Activated naive CD8-positive, alpha-beta T cell treated with anti-CD3 and anti-CD28 coated beads for 36 hours (primary cell): ENCODE measurements at places on chromosomes 11 and 22. TPM values are rescaled to one million over a fixed set of nuclear protein-coding genes. Genes with fewer than 3 reads are reported as not detected.
A peak's percentile ranks its signal among the peaks of the same experiment; 100 is the strongest.

DNA sequence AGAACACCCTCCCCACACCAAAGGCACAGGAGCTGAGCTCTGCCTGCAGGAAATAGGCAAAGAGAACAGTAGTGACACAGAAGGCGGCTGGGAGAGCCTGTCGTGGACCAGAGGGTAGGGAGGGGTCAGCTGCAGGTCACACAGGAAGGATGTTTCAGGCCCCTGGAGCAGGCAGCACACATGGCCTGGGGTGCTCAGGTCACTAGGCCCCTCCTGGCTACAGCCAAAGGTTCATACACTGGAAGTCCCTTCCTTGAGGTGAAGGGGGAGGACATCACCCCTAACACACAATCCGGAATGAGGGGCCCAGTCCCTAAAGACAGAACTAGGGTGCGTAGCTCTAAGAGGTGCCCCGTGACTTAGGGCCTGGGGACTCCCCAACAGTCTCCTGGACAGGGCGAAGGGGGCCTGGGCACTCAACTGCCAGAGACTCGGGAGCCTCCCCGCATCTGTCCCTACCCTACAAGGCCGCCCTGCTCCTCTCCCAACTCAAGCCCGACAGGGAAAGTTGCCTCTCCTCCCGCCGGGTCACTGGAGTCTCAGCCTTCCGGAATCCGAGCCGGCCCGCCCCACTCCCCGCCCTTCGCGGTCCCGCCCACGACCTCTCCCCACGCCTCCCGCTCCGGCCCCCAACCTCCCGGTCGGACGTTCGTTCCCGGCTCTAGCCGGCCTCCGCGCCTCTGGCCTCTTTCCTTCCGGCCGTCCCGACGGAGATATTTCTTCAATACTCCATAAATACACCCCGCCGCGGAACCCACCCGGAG, at the start of gene CYB5R2:
Gene CYB5R2 (minus strand): TSS at position 541 of the 764 bp plus-strand sequence. CDS start 675 bp downstream, outside the sequence.
- DNase-seq: peak; percentile 24

DNA sequence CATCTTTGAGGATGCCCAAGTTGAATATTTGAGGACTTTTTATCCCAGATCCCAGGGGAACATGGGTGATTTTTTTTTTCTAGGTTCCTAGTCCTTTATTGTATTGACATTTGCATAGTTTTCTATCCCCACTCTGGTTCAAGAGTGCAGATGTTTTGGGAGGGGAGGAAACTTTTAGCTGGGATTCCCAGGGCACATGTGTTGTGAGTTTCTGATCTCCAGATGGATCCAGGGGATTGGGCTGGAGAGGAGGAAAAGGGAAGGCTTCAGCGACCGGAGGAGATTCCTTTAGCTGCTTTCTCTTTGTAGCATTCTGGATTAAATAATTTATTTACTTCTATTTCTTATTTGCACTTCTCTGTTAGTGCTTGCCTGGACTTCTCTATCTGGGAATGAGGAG, 14.7 kb upstream of the SORL1-AS1 start:
- DNase-seq: no peak

Gene HSPB2
- not detected for total RNA-seq

DNA sequence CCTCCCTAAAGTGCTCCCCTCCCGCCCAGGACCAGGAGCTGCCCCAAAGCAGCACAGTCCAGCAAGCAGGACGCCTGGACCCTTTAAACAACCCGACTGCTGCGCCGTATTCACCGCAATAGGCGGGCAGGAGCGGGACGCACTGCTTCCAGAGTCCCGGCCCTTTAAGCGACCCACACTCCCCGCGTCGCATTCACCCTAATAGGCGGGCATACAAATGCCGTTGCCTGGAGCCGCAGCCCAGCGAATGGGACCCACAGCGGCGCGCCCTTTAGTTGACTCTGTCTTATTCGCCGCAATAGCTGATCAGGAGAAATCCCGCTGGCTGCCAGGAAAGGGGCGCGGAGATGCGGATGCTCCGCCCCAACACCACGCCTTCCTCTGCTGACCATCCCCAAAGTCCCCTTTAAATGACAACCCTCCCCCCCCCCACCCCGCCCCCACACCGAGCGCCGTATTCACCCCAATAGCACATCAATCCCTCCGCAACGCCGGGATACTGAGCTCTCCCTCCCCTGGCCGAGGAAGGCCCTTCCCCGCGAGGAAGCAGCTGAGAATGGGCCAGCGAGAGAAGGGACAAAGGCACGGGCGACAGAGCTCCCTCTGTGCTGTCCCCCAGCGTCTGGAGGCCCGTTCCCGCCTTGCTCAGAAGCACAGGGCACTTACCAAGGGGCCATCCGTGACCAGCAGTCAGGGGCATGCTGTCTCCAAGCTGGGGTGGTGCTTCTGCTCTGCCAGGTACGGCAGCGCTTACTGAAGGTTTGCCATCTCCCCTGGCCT, 4.7 kb downstream of the OSBPL5 start:
- peak; percentile 56 for DNase-seq

Gene NF2
- 45.8 TPM for total RNA-seq

Gene GGT5
- total RNA-seq: not detected

DNA sequence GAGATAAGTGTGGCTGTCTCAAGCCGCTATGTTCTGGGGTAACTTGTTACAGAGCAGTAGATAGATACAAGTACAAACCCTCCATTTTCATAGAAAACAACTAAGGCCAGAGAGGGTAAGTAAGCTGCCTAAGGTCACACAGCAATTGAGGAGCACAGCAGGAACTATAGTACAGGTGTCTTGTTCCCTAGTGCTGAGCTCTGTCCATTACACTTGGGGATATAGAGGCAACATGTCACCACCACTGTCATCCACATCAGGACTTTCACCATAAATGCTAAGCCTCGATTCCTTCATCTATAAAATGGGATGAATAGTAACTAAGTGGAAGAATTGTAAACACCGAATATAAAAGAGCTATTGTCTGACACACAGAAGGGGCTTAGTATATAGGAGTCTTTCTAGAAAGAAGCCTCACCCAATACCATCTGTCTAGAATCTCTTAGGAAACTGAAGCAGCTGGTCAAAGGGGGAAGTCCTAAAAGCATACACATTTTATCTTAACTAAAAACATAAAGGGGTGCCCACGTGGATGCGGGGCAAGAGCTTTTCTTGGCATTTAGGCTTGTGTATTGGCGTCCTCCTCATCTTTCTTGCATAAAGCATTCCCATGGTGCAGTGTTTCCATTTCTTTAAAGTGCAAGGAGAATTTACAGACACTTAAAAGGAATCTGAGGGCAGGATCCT, 93.8 kb upstream of the ALX4 start:
- no peak for DNase-seq

GRCh38 chr11:93733474-93733873, 7.8 kb downstream of the TAF1D start:
- DNase-seq: no peak

GRCh38 chr11:117000014-117000737, 98.1 kb downstream of the SIK3 start:
- DNase-seq: no peak

DNA sequence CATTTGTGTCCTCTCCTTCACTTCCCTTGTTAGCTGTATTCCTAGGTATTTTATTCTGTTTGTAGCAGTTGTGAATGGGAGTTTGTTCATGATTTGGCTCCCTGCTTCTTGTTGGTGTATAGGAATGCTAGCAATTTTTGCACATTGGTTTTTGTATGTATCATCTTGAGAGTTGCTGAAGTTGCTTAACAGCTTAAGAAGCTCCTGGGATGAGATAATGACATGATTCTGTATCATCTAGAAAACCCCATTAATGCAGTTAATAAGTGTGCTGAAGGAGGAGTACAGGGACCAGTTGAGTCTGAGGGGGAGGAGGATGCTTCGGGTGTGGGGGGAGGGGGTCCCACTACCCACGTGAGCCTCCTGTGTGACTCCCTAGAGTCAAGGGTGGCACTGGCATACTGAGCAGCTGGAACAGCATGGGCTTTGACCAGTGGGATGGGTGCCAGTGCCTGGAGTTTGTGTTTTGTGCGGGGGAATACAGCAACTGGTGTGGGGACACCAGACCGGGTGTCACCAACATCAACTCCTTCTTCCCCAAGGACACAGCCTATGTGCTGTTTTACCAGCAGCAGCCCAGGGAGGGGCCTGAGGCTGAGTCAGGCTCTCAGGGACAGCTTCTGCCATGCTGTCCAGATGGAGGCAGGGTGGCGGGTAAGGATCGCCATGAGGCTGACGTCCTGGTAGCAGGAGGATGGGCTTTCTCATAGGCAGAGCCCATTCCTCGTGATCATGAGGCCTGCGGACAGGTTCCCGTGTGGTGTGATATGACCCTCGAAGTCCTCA, 24.1 kb downstream of the USP35 start:
- no peak for DNase-seq

DNA sequence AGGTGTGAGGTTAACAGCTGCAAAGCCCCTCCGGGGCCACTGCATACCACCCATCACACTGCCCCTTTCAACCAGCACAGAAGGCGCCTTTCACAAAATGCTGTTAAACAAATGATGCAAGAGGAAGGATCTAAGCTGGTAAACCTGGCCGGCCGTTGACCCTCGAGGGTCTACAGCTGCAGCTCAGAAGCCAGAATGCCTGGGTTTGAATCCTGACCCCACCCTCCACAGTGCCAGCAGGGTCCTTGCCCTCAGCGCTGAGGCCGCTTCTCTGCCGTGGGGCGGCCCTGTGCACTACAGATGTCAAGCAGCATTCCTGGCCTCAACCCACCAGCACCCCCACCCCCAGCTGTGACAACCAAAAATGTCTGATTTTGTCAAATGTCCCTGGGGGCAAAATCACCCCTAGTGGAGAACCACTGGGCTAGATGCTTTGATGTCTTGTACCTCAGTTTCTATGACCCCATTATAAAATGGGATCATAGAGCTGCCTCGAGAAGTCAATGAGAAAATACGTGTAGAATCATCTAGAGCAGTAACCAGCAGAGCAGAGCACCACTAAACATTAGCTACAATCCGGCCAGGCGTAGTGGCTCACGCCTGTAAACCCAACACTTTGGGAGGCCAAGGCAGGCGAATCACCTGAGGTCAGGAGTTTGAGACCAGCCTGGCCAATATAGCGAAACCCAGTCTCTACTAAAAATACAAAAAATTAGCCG, 77.9 kb downstream of the CELSR1 start:
- no peak for DNase-seq

GRCh38 chr11:60370252-60370810, 8.0 kb upstream of the MS4A7 start:
- DNase-seq: no peak

DNA sequence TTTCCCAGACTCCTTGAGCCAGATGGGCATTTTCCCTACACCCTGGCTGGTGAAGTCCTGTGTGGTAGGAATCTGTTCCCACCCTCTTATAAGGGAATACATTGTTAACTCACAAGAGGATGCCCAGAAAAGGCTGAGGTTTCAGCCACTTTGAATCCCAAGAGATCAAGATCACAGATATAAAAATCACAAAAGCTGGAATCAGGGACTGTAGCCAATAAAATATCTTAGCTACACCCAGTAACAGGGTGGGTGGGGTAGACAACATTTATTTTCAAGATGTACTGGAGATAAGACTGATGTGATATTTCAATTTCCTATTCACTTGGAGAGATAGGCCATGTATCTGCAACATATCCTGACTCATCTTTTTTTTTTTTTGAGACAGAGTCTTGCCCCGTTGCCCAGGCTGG, 50.3 kb downstream of the COPB1 start:
- DNase-seq: no peak

Gene SLC37A2
- 0.47 TPM for total RNA-seq

- no peak for DNase-seq
Measured at GRCh38 chr22:29380032-29380781, 8.2 kb downstream of the AP1B1 start.

Gene TBX1
- not detected for total RNA-seq

- DNase-seq: no peak
Measured at GRCh38 chr11:9008011-9008550, 4.3 kb upstream of the NRIP3 start.

DNA sequence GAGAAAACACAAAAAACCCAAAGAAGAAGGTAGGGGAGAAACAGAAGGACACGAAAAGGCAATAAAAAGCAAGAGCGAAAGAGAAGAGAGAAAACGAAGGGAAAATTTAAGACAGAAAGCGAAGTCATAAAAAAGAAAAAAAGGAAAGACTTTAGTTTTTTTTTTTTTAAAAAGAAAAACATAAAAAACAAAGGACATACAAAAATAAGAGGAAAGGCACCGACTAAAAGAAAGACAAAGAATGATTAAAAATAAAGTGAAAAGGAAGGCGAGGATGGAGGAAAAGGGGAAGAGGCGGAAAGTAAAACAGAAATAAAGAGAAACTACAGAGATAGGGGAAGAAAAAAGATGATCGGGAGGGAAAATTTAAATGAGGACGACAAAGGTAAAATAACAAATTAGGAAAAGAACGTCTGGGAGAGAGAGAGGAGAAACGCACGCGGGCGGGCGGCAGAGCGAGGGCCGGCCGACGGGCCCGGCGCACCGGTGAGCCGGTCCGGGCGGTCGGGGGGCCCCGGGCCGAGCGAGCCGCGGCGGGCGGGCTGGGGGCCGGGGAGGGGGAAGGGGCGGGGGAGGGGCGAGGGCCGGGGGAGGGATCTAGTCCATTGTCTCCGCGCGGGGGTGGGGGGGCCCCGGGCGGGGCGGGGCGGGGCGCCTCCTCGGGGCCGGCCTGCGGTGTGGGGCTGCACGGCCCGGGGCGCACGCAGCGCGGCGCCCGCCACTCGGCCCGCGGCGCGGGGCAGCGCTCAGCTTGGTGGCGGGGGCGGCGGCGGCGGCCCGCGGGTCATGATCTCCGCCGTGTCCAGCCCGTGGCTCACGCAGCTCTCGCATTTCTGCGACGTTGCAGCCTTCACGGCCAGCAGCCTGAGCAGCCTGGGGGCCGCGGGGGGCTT, at the start of gene TBX1:
Gene TBX1 (plus strand): TSS at position 721 of the 893 bp plus-strand sequence. CDS start 66 bp downstream, at position 787.
- no peak for DNase-seq

DNA sequence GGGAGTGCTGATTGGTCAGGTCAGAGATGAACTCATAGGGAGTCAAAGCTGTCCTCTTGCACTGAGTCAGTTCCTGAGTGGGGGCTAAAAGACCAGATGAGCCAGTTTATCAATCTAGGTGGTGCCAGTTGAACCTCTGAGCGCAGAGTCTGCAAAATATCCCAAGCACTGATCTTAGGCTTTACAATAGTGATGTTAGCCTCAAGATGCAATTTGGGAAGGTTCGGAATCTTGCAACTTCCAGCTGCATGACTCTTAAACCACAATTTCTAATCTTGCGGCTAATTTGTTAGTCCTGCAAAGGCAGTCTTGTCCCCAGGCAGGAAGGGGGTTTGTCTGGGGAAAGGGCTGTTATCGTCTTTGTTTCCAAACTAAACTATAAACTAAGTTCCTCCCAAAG, 92.3 kb upstream of the PARVA start:
- no peak for DNase-seq

GRCh38 chr22:40597526-40598430, 38.7 kb downstream of the MRTFA start:
- no peak for DNase-seq

Gene OR5P2
- not detected for total RNA-seq

Gene GGTLC3
- not detected for total RNA-seq

- no peak for DNase-seq
Measured at GRCh38 chr22:49628391-49629260, 199.0 kb downstream of the BRD1 start.

- no peak for DNase-seq
Measured at GRCh38 chr22:20022978-20023613, 2.2 kb downstream of the TANGO2 start.
